Astrocyte (in vitro differentiated cells and primary cell): ENCODE measurements at places on chromosomes 16 and 17. TPM values are rescaled to one million over a fixed set of nuclear protein-coding genes. Genes with fewer than 3 reads are reported as not detected.

DNA sequence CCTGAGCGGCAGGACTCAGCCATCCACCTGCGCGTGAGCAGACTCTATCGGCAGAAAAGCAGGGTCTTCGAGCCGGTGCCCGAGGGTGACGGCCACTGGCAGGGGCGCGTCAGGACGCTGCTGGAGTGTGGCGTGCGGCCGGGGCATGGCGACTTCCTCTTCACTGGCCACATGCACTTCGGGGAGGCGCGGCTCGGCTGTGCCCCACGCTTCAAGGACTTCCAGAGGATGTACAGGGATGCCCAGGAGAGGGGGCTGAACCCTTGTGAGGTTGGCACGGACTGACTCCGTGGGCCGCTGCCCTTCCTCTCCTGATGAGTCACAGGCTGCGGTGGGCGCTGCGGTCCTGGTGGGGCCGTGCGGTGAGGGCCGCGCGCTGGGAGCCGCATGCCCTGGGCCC is 14.9 kb downstream of the METRNL start:
- peaks cover 10% of the 10 kb centered on the region for H3K4me1 ChIP-seq
- H3K4me3 ChIP-seq, result no peak overlapping the region
- no peak for DNase-seq
- H3K27ac ChIP-seq, result no peak overlapping the region
- H3K36me3 ChIP-seq, result peaks cover 4% of the 10 kb centered on the region

DNA sequence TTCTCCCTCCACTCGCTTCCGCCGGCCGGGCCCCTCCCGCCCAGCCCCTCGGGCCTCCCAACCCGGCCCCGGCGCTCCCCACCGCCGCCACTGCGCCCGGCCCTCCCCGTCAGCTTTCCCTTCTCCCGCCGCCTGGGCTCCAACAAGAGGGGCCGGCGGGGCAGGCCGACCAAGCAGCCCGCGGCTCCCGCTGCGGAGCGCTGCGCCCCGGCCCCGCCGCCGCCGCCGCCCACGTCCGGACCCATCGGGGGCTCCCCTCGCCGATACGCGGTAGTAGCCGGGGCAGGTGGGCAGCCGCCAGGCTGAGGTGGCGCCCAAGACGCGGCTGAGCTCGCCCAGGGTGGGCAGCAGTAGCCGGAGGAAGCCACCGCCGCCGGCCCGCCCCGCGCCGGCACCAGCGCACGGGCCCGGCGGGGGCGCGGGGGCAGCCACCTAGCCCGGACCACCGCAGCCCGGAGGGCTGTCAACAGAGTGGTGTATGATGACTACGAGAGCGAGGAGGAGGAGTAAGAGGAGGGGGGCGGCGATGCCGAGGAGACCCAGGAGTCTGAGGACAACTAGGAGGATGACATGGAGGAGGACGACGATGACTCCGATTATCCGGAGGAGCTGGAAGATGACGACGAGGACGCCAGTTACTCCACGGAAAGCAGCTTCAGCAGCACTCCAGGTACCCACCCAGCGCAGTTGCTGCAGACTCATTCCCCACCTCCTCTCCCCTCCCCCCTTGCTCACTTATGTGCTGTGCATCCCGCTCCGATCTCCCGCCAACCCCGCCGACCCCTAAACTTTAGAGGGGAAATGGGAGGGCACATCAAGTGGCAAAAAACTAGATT is 498 bp downstream of the LRRC37B start:
- DNase-seq, result peak; percentile 16
- no peaks in the 10 kb centered on the region for H3K27me3 ChIP-seq
- H3K4me3 ChIP-seq, result peak overlapping the region; percentile 91

GRCh38 chr16:9798952-9799580 is 383.2 kb downstream of the GRIN2A start:
- H3K36me3 ChIP-seq, result no peaks in the 10 kb centered on the region
- DNase-seq, result no peak
- H3K4me3 ChIP-seq, result no peak overlapping the region

DNA sequence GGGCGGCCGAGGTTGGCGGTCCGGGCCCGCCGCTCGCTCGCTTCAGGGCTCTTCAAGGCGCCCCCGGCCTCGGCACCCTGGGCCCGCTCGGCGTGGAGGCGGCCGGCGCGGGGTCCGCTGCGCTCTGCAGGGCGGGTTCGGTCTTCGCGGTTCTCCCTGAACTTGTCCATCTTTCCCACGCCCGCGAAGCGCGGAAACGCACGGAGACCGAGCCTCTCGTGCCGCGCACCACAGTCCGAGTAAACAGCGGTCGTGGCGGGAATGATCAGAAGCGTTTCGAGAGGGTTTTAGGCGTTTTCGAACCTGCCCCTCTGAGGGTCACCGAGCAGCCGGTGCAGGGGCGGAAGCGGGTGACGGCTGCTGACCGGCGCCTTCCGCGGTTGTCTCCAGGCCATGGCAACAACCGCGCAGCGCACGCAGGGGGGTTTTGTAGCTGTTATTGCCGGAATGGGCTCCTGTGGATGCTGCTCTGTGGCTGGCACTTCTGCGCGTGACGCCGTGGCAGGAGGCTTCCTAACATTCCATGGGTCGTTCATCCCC is 414 bp downstream of the NARF start:
- peak; percentile 16 for DNase-seq
- H3K27me3 ChIP-seq, result no peaks in the 10 kb centered on the region
- peaks cover 11% of the 10 kb centered on the region for H3K36me3 ChIP-seq

DNA sequence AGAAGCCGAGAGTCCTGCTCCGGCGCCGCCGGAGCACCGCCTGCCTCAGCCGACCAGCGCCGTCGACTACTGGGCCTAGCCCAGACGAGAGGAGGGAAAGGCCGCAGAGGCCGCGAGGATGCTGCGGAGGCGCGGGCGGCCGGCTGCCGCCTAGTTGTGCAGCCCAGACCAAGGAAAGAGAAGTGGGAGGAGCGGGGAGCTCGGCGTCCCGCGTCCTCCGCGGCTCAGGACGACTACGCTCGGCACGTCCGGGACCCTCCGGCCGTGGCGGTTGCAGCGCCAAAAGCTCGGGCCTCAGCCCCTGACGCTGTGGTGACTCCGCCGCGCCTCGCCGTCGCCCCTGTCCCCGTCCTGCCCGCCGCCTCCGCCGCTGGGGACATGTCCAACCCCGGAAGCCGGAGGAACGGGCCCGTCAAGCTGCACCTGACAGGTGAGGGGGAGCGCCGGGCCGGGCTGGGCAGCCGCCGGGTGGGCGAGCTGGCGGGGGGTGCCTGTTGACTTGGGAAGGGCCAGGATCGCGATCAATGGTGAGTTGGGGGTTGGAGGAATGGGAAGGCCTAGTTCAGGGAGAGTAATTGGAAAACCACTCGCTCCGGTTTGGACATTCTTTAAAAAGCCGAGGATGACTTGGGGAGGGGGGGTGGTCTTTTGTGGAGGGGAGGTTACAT is 37.7 kb downstream of the RNF135 start:
- no peaks in the 10 kb centered on the region for H3K27me3 ChIP-seq
- peak; percentile 55 for DNase-seq
- no peaks in the 10 kb centered on the region for H3K36me3 ChIP-seq
- H3K27ac ChIP-seq, result peak overlapping the region; percentile 47

- H3K4me1 ChIP-seq, result no peaks in the 10 kb centered on the region
- no peak overlapping the region for H3K4me3 ChIP-seq
- no peak overlapping the region for H3K27ac ChIP-seq
- H3K27me3 ChIP-seq, result no peaks in the 10 kb centered on the region
Measured at GRCh38 chr16:70152578-70153302, 20.8 kb upstream of the CLEC18C start.

The ADAM11 gene
- 0.43 and 0.65 TPM in 2 replicates for total RNA-seq

The CLEC18C gene
- 1.4 and 3.6 TPM in 2 replicates for total RNA-seq
